Activated T-helper 1 cell treated with Interleukin-2 at 50 U/mL for 16 hours (primary cell): ENCODE measurements at places on chromosomes 13 and 19.

DNA sequence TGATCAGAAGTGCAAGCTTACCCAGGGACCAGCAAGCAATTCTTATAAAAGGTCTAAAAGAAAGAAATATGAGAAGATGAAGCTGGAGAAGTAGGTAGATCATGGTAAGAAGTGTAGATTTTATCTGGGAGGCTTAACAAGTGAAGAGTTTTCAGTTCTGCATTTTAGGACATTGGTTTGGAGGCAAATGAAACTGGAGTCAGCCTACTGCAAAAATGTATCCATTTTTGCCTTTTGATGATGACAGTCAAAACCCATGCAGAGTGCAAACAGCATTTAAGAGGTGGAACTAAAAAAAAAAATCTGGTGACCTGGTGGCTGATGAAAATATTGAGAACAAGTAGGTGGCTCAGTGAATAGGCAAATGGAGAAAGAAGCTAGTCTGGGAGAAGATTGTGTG is 216.9 kb downstream of the DNAJC15 start:
- no peak for DNase-seq

DNA sequence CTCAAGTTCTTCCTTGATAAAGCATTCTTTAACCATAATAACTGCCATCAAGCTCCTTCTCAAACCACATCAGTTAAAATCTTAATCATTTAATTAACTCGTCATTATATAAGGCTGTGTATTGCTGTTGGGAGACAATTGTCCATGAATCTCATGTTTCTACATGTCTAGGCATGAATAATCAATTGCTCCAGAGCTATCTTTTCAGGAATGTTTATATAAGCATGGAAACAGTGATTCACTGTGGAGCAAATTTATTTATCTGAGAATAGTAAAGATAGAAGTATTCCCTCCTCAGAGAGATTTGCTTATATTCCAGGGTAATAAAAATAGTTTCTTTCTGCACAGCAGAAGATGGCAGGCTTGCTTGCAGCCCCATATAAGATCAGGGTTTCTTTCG is 71.1 kb downstream of the CBY2 start:
- no peak for DNase-seq

- no peak for DNase-seq
Observed at GRCh38 chr19:48946463-48947257, 8.0 kb upstream of the BAX start.

- DNase-seq, result no peak
Observed at GRCh38 chr19:19113040-19113626, 25.1 kb downstream of the TMEM161A start.

GRCh38 chr19:30255791-30256495 is 116.2 kb upstream of the ZNF536 start:
- no peak for DNase-seq

- DNase-seq, result no peak
Observed at GRCh38 chr13:22738357-22738756, 442.4 kb upstream of the SGCG start.

GRCh38 chr19:39038098-39038497 is 5.7 kb upstream of the FBXO27 start:
- no peak for DNase-seq

DNA sequence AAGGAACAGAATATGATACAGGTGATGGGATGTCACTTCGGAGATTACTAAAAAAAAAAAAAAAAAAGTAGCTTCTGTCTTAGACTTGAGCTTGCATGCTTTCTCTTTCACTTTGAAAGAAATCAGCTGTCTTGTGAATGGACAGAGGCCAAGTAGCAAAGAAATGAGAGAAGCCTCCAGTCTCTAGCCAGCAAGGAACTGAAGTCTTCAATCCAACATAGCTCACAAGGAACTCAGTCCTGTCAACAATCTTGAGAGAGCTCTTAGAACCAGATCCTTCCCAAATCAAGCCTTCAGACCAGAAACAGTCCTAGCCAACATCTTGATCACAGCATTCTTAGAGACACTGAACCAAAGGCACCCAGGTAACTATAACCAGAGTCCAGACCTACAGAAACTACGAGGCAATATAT is 7.7 kb downstream of the N4BP2L2 start:
- DNase-seq, result no peak

- no peak for DNase-seq
Observed at GRCh38 chr13:58324161-58324560, 692.6 kb downstream of the PCDH17 start.

- no peak for DNase-seq
Observed at GRCh38 chr13:113956571-113956970, 17.3 kb downstream of the C13orf46 start.

- DNase-seq, result no peak
Observed at GRCh38 chr19:2043251-2043641, 7.8 kb downstream of the MKNK2 start.

DNA sequence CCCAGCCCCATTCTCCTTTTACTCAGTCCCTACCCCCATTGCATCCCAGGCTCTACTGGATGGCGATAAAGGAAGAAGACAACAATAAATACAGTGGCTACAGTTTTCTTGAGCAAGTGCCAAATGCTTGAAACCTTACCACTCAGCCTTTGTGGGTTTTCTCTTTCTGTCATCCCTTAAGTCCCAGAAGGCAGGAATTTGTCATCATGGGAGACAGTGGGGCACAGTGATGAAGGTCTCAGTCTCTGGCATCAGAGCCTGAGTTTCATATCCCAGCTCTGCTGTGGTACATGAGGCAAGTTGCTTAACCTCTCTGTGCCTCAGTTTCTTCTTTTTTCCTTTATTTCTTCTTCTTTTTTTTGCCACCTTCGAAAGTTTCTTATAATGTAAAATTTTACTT is 5.1 kb upstream of the COMP start:
- DNase-seq, result no peak

DNA sequence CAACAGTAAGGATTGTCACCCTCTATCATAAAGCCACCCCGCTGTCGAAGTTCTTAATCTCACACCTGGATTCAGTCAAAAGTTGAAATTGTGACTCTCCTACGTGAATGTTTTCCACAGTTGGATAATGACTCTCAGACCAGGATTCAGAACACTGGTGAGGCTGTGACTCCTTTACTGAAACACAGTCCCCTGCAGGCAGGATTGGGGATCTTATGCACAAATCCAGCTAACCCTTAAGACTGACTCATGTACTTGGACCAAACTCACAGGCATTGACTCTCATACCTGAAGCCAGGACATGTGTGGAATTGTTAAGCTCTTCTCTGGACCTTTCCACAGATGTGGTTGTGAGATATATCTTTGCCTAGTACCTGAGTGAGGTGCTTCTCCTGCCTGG is 46.8 kb downstream of the ZNF85 start:
- DNase-seq, result no peak

- DNase-seq, result no peak
Observed at GRCh38 chr13:64274481-64275217, 2859.0 kb upstream of the PCDH20 start.

DNA sequence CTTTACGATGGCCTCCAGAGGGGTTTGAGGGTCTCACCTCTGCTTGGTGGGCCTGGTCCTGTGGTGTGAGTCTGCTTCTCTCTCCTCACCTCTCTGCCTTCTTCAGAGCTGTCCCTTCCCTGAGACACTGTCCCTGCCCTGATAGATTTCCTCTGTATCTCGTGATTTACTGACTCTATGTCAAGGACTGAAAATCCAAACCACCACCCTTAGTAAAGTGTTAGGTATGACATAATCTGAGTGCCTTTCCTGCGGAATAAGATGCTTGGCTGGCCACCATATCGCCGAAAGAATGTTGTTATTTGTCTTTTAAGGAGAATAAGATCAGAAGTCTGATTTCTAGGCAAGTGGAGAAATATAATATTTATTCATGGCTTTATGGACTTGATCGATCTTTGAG is 7.2 kb downstream of the SLC25A15 start:
- DNase-seq, result no peak

- DNase-seq, result no peak
Observed at GRCh38 chr19:52115526-52116053, 20.0 kb upstream of the ZNF841 start.

DNA sequence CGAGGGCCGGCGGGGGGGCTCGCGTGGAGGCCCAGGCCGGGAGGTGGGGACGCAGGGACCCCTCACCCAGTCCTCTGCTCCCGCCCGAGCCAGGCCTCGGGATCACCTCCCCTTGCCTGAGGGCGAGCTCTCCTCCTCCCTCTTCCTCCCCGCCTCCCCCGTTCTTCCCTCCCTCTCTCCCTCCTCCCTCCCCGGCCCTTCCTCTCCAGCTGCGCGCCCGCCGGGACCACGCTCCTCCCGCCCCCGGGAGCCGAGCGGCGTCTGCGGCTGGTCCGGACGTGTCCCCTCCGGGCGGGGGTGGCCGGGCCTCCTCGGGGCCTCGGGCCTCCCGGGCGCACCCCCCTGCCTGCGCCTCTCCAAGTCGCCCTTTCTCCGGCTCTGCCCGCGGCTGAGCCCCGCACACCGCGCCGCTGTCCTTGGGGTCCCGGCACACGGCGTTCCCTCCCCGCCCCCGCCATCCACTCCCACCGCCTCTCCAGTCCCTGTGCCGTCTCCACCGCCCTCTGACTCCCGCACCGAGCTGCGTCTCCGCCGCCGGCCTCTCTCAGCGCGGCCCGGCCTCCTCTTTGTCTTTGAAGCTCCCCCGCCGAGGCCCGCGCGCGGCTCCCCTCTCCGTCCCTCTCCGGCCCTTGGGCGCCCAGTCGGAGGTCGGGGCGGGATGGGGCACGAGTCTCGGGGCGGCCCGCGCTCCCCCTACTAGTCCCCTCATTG is 5.7 kb downstream of the SOX1 start:
- DNase-seq, result no peak

- no peak for DNase-seq
Observed at GRCh38 chr13:50213526-50213925, 198.3 kb downstream of the KCNRG start.

- no peak for DNase-seq
Observed at GRCh38 chr19:595326-596262, 5.9 kb downstream of the HCN2 start.

DNA sequence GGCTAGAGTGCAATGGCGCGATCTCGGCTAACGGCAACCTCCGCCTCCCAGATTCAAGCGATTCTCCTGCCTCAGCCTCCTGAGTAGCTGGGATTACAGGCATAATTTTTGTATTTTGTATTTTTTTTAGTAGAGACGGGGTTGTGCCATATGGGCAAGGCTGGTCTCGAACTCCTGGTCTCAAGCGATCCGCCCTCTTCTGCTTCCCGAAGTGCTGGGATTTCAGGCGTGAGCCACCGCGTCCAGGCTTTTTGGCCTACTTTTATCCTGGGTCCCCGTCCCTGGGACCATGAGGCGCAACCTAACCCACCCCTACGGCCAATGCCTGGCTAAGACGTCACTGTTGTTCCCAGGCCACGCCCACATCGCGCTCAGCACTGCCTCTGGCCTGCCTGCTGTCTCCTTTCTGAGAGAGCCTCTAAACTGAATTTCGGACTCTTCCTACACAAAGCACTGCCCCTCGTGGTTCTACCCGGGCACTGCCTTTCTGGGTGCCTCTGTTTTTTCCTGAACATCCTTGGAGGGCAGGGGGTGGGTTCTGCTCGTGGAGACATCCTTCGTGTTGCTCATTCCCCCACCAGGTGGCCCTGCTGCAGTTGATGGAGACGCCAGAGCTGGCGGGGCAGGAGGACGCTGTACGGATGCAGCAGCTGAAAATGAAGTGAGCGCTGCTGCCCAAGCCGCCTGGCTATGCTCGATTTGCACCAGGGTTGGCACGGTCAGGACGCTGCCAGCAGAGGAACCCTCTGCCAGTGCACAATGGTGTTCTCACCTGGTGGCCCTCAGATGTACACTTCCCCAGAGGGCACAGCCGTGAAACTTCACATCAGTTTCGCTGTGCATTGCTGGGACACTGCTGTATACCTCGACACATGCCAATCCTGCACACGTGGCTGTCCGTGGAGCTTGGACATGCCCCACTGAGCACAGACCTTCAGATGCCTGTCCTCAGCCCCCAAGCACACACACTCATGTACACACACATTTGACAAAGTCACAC is 2.0 kb downstream of the REX1BD start:
- no peak for DNase-seq

GRCh38 chr13:100497389-100497788 is 91.2 kb downstream of the GGACT start:
- no peak for DNase-seq

DNA sequence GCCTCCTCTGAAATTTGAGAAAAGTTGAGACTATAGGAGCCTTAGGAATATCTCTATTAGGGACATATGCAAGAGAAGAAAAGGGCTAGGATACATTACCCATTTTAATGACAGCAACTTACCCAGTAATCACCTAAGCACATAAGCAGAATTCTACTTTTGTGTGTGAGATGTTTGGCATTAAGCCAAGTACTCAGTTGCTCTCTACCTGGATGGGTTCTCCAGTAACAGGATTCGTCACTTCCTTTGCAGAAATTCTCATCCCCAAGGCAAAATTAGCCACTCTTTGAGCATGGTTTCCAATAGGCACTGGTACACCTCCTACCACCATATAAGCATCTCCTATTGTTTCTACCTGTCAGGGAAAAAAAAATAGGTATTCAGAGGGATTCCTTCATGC is 95.1 kb downstream of the C13orf42 start:
- no peak for DNase-seq

GRCh38 chr13:102869948-102870676 is 24.3 kb downstream of the ERCC5 start:
- DNase-seq, result no peak

DNA sequence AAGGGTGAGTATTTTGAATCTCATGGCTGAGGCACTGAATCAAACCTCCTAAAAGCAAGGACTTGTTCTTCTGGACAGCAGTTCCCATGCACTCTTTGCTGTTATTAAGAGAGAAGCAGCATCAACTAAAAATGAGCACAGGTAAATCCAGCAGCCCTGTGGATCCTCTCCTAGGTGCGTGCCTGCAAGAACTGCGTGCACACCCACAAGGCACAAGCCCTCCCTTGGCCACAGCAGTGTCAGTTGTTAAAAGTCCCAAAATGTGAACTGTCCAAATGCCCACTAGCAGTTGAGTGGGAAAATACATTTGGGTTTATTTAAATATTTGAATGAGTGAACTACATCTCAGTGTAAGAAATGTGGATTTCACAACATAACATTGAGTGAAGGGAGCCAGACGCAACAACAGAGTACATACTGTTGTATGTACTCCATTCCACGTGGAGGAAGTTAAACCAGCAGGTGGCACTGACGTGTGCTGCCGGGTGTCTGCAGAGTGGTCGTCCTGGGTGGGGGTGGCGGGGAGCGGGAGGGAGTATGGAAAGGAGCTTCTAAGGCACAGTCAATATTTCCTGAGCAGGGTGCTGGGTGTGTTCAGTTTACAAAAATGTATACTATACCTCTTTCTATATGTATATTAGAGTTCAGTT is 266.4 kb downstream of the NALCN start:
- DNase-seq, result no peak
